ENCODE measurements at places on chromosomes 6 and 20.

- no peak for DNase-seq
Observed at GRCh38 chr6:106925948-106926347, 48.6 kb downstream of the CD24 start.

- no peak for DNase-seq
Observed at GRCh38 chr6:79423216-79423615, 114.0 kb downstream of the LCA5 start.

GRCh38 chr20:38926934-38927616 is 858 bp downstream of the FAM83D start:
- DNase-seq, result no peak

DNA sequence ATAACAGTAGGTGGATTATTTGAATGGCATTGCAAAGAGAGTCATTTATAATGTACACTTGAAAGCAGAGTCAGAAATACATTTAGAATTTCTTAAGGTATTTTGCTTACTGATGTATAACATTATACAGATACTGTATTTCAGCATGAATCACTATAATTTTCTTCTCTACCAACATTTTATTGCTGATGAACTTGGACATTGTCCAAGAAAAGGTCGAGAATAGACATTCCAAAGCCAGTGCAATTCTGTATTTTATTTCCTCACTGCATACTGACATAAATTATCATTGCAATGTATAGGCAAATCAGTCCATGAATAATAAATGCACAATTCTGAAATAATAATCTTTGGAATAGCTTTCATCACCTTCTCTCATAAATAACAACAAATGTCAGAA is 1420.0 kb upstream of the EYS start:
- no peak for DNase-seq

DNA sequence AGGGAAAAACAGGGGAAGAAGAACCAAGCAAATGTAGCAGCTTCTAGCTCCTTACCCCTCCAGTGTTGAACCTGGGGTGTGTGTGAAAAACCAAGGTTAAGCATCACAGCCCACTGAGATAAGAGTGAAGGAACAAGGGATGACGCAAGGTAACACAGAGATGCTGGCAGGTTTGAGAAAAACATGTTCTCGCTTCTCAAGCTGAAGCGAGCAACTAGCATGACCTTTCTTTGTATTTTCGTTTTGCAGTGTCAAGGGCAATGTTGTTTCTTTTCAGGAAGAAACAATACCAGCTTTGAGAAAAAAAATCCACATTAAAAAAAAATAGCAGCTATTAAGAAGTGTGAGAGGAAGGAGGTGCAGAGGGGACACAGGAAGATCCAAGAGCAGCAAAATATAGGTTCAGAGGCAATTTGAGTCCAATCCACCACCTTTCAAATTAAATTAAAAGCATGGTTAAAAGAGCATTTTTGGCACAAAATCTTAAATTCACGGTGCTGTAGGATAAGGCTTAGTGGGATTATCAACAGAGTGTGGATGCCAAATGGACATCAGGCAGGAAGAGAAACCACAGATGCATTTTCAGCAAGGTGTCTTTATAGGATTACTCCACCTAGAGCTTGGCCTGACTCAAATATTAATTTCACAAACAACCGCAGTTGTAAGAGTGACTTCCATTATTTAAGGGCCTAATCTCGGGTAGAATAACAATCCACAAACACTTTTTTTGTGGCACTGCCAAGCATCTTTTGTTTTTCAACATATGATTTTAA is 70.9 kb downstream of the SYNE1 start:
- no peak for DNase-seq

- no peak for DNase-seq
Observed at GRCh38 chr20:44170816-44171410, 16.1 kb downstream of the JPH2 start.

- peak; percentile 70 for DNase-seq
Observed at GRCh38 chr20:1185790-1186334, 1.1 kb upstream of the TMEM74B start.

- DNase-seq, result no peak
Observed at GRCh38 chr20:39812116-39812515, 850.0 kb downstream of the DHX35 start.

- DNase-seq, result no peak
Observed at GRCh38 chr20:35039846-35040489, 52.6 kb downstream of the TRPC4AP start.

GRCh38 chr6:33277663-33278391 is 904 bp downstream of the B3GALT4 start:
- peak; percentile 77 for DNase-seq

Data from NB4 (cell line).